Activated CD4-positive, alpha-beta T cell treated with anti-CD3 and anti-CD28 coated beads, Interleukin-2, amount 50 U/mL, for 1 hour (primary cell): ENCODE measurements at places on chromosomes 7 and 10.
A peak's percentile ranks its signal among the peaks of the same experiment; 100 is the strongest.

GRCh38 chr10:106242301-106242700, 922.2 kb downstream of the SORCS1 start:
- DNase-seq: no peak

GRCh38 chr7:151590850-151591771, 71.4 kb upstream of the RHEB start:
- DNase-seq: no peak

DNA sequence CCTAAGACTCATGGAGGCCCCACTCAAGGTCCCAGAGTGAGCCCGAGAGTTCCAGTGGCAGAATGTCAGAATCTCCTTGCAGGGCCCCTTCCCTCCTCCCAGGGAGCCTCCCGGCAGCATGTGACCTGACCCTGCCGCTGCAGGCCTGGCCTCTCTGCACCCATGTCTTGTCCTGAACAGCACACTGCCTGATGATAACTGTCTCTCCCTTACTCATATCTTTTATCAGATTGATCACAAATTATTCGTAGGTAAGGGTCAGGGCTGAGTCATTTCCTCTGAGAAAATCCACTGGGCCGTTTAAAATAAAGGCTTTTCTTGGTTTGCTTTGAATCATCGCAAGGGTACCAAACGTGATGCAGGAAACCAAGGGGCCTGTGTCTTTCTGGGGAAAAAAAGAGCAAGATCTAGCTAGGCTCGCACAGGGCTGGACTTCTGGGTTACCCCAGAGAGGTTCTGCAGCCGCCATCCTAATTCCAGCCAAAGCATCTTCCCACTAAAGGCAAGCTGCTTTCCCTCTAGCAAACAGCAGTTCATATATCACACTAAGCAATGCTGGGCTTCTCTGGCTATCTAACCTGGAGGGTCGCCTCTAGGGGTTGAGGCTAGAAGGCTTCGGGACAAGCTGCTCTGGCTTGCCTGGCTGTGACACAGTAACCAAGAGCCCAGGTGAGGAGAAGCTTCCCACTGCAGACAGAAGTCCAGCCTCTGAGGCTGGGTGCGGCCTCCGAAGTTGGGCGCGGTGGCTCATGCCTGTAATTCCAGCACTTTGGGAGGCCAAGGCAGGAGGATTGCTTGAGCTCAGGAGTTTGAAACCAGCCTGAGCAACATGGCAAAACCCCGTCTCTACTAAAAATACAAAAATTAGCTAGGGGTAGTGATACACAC, 104.9 kb downstream of the SPDYE5 start:
- no peak for DNase-seq

- DNase-seq: no peak
These were observed 29.5 kb downstream of the CARD11 start for GRCh38 chr7:3013975-3014792.

GRCh38 chr7:79332091-79332490, 121.4 kb downstream of the MAGI2 start:
- no peak for DNase-seq

DNA sequence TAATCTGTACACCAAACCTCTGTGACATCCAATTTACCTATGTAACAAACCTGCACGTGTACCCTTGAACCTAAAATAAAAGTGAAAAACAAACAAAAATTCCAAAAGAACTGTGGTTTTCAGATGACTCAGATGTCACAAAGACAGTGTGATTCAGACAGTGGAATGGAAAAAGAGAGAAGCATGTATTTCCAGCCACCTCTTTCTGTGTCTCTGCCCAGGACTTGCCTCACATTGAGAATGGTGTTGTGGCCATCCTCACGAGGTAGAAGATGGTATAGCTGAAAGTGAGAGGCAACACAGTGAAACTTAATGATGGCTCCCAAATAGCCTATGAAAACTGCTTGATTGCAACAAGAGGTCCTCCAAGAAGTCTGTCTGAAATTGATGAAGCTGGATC, 78.0 kb downstream of the ARL5B start:
- DNase-seq: no peak

- DNase-seq: no peak
These were observed 14.9 kb downstream of the BZW2 start for GRCh38 chr7:16660702-16661464.

GRCh38 chr7:11681461-11681860, 150.5 kb downstream of the THSD7A start:
- no peak for DNase-seq

GRCh38 chr10:102627736-102628293, 16.5 kb upstream of the TRIM8 start:
- no peak for DNase-seq

DNA sequence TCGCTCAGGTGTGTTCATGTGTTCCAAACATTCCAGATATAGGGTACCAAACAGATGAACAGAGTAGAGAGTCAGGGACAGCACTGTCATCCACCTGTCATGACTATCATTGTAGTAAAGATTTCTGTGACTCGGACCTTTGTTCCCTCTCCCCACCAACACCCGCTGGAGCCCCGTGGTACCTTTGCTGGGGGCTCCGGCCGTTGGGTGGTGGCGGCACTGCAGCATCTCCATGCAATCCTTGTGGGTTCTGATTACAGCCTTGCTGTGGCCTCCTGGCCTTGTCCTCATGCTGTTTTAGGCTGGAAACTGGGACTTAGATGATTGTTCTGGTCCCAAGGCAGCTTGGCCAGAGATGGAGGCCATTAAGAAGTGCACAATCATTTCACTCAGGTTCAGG, 247.3 kb downstream of the SKAP2 start:
- no peak for DNase-seq

GRCh38 chr10:43417950-43418768, 9.2 kb upstream of the HNRNPF start:
- DNase-seq: peak; percentile 17

GRCh38 chr10:101490026-101490425, 98.0 kb downstream of the POLL start:
- DNase-seq: no peak

DNA sequence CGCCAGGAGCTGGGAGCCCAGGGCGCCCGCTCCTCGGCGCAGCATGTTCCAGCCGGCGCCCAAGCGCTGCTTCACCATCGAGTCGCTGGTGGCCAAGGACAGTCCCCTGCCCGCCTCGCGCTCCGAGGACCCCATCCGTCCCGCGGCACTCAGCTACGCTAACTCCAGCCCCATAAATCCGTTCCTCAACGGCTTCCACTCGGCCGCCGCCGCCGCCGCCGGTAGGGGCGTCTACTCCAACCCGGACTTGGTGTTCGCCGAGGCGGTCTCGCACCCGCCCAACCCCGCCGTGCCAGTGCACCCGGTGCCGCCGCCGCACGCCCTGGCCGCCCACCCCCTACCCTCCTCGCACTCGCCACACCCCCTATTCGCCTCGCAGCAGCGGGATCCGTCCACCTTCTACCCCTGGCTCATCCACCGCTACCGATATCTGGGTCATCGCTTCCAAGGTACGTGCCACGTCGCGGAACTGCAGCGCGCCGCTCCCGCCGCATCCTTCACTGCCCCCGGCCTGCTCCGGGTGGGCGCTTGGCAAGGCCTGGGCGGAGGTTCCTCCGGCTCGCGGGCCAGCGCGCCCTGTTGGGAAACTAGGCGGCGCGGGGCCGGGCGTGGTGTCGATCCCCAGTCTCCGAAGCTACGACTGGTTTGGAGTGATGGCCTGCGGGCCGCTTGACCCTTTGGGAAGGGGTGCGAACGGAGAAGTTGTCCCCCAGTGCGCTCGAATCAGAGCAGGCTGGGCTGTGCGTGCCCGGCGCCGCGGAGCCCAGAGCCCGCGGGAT, 868 bp downstream of the EMX2 start:
- no peak for DNase-seq

- DNase-seq: no peak
These were observed 184.5 kb downstream of the PRKCQ start for GRCh38 chr10:6395606-6396005.

GRCh38 chr10:16857419-16857818, 40.2 kb upstream of the RSU1 start:
- no peak for DNase-seq
